ENCODE measurements at places on chromosomes 12 and 14.
A peak's percentile ranks its signal among the peaks of the same experiment; 100 is the strongest.

DNA sequence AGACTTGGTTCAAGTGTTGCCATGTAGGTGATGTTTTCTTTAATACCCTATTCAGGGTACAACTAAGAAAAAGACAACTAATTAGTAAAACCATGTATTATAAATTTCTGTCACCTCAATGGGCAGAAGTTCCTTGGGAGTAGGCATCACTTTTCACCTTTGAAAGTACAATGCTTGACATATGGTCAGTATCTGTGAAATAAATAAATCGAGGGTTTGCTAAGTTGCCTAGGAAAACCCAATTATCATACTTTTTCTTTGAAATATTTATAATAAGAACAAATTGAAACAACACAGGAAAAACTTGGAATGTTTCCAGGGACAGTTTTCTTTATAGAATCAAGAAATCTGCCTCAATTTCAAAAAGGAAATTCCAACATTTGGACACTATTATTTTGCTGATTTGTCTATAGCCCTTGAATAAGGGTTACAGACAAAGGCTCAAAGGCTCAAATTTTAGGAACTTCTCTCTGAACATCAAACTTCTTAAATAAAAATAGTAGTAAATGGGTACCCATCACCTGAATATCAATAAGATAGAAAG, 13.7 kb downstream of the FGD6 start:
- no peak for DNase-seq

DNA sequence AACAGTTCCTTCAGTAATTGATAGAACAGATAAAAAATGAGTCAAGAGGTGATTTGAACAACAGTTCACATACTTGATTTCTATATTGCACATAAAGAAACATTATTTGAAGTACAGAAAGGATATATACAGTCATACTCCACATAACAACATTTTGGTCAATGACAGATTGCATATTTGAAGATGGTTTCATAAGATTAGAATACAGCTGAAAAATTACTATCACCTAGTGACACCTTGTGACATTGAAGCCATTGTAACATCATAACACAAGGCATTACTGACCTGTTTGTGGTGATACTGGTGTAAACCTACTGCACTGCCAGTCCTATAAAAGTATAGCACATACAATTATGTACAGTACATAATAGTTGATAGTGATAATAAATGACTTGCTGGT, 43.1 kb upstream of the ABCC9 start:
- no peak for DNase-seq

DNA sequence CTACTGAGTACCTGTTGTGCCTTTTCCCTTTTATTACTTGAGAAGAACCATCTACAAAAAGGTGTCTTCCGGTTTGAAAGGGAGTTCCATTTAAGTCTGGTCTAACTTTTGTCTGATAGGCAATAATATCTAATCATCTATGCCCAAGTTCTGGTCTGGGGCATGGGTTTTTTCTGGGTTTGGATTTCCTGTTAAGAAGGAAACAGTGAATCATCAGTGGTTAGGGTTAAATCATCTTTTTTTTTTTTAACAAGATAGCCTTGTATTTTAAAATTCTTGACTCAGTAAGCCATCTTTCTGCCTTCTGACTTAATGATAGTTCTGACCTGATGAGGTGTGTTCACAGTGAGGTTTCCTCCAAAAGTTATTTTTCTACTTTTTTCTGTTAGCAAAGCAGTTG, 29.3 kb upstream of the CPNE8 start:
- DNase-seq, result no peak

GRCh38 chr14:55370883-55371455, 40.7 kb downstream of the ATG14 start:
- DNase-seq, result no peak

DNA sequence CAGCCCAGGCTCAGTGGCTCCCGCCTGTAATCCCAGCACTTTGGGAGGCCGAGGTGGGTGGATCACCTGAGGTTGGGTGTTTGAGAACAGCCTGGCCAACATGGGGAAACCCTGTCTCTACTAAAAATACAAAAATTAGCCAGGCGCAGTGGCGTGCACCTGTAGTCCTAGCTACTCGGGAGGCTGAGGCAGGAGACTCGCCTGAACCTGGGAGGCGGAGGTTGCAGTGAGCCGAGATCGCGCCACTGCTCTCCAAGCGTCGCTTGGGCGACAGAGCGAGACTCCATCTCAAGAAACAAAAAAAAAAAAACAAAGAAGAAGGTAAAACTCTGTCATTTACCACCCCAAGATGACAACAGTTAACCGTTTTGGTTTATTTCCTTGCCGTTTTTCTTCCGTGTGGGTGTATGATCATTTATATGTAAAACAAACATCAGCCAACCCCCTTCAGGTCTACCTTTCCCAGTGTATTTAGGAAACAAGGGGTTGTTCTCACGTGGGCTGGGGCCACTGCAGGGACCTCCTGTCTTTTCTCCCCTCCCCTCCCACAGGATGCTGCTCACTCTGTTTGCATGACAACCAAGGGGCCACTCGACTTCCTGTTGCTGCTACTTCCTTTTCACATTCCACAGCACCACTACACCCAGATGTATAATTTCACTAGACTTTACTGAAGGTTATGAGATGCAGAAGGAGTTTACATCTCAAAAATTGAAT, 13.6 kb downstream of the TTC9 start:
- DNase-seq, result no peak

GRCh38 chr14:67187826-67188225, 1.4 kb upstream of the GARIN2 start:
- no peak for DNase-seq

DNA sequence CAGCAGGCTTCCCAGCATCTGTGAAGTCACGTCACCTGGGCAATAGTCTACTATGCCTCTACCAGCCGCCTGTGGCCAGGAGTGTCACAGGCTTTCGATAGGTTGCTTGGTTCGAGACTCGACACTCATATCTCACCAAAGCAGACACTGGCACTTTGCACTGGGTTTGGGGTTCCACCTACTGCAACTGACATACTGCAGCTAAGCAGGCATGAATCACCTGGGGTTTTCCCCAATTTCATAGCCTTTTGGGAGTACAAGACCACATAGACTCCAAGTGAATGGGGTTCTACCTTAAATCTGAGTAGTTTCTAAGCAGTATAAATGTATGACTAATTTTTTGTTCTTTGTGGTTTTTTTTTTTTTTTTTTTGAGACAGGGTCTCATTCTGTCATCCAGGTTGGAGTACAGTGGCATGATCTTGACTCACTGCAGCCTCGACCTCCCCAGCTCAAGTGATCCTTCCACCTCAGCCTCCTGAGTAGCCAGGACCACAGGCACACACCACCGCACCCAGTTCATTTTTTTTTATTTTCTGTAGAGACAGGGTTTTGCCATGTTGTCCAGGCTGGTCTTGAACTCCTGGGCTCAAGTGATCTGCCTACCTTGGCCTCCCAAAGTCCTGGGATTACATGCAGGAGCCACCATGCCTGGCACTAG, 32.1 kb downstream of the DMAC2L start:
- DNase-seq, result no peak

GRCh38 chr12:42756841-42757623, 167.5 kb upstream of the PRICKLE1 start:
- DNase-seq, result no peak

DNA sequence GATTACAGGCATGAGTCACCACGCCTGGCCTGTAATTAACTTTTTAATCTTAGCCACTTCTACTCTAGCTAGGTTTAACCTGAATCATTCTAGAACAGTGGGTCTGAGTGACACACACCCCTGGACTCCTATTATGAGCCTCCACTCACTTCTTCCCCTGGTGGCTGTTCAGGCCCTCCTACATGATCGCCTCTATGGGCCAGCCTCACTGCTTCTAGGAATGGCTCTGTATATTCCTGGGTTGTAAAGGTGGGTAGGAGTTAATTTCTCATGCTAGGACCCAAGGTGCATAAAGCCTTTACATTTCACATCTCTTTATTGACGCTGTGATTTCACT, 8.0 kb upstream of the RNU6-8 start:
- DNase-seq, result no peak

DNA sequence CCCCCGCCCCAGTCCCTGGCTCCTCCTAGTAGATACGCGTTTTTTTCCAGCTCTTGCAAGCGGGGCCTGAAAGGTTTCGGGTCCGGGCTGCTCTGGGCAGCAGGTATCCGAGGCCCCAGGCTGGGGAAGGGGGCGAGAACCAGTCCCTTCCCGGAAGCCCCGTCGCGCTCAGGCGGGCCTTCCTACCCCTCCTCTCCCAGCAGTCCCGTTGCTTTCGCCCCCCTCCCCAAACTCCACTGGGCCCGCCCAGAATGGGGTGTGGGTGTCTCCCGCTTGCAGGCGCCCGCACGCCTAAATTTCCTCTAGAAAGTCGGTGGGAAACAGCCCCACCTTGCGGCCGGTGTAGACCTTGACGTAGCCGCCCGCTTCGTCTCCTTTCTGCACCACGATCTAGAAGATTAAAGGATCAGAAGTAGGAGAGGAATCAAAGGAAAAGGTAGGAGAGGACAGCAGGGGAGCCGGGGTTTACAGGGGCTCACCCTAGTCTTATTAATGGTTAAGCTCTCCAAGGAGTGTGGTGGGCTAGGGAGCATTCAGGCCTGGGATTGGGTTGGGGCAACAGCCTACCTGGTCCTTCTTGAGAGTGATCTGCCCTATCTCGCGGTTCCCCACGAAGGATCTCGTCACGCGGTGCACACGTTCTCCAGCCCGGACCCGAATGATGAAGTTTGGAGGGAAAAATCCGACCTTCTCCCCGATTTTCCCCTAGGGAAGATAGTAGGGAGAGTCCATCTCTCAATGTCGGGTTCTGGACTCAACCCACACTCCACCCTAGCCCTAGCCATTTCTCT, 7.3 kb downstream of the STAC3 start:
- peak; percentile 85 for DNase-seq

GRCh38 chr14:95326987-95327386, 7.3 kb upstream of the CLMN start:
- DNase-seq, result no peak

- DNase-seq, result no peak
Observed at GRCh38 chr12:54725233-54725843, 77.2 kb upstream of the DCD start.

All from NCI-H2029 (cell line).